ENCODE measurements at places on chromosomes 7 and 10.

- no peak for DNase-seq
Observed at GRCh38 chr10:28722065-28722803, 44.9 kb downstream of the BAMBI start.

GRCh38 chr7:117008886-117009531 lies 55.7 kb downstream of the ST7 start:
- no peak for DNase-seq

DNA sequence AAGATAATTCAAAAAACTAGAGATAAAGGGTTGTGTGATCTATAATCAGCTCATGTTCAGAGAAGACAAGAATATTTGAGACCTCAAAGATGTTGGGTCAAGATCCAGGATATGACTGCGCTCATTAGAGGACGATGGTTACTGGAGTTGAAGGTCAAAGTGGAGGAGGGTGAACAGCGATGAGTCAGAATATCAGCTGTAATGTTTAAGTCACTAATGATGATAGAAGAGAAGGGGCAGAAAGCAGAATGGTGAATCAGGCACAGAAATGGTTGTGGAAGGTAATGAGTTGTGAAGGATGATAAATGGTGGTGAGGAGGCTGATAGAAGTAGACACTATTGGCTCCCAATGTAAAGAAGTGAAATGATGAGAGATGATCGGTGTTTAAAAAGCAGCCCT lies 540.3 kb downstream of the INHBA start:
- no peak for DNase-seq

DNA sequence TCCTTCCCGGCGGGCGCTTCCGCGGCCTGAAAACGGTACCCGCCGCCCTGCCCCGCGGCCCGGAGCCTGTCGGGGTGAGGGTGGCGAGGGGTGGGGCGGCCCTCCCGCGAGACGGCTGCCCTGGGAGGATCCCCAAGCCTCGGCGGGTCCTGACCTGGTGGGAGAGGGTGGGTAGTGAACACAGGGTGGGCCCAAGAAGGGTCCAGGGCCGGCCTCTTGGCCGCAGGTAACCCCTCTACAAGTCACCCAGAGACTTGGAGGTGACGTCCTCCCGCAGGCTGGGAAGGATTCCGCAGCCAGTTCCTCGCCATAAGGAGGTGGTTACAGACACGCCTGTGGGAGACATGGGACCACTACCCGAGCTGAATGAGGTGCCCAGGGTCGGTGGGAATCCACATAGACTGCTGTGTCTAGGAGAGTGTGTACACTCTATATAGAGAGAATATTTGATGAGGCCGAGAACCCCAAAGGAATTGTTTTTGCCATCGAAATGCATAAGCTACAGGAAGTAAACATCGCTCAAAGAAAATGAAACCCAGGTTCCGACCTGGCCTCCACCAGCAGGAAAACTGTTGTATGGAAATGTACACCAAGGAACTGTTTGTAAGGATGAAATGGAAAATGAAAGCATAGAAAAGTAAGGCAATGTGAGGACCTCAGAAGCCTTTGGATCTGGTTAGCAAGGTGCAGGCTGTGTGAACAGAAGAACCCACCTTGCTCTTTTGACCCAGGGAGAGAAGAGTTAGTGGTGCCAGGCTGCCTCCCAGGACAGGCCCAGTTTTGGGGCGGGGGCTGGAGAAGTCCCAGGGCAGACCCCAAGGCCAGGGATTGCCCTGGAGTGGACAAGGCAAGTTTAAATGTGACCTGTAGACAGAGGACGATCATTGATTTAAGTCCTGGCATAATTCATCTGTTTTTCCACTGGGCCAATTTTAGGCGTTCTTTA lies 659 bp downstream of the OPTN start:
- no peak for DNase-seq

DNA sequence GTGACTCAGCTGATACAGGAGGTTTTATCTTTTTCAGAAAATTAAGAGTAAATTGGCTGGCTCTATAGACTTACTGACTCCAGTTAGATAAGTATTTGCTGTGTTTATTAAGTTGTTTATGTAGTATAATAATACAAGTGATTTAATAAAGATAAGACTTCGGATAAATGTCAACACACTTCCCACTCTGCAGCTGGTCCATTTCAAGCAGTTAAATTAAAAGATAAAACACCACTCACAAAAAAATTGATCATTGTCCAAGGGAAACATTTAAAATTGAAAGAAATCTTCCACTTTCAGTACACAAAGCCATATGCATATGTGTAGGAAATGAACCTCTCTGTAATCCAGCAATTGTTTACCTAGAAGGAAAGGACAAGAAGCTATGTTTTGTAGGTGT lies 106.1 kb upstream of the SP8 start:
- no peak for DNase-seq

Data from thoracic aorta (tissue), 2 donors.